ENCODE measurements at places on chromosomes 7 and 10.

GRCh38 chr10:68598978-68599770 lies 39.0 kb downstream of the TET1 start:
- DNase-seq: no peak

DNA sequence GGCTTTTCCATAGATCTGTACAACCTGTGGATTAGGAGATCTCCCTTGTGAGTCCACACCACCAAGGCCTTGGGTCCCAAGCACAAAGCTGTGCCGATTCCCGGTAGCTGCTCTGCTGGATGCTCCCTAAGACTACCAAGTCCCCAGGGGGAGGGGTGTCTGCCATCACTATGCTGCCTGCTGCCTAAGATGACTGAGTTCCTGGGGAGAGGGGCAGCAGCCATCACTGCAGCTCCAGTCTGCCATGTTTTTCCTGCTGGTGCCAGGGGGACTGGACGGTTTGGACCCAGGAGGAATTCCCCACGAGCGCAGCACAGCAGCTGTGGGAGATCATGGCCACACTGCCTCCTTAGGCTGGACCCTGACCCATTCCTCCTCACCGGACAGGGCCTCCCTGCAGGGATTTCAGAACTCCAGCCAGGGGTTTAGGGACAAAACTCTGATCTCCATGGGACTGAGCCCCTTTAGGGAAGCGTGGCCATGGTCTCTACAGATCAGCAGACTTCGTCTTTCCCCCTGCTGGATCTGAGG lies 1049.8 kb downstream of the SORCS1 start:
- no peak for DNase-seq

GRCh38 chr7:4009211-4010060 lies 672.7 kb upstream of the FOXK1 start:
- no peak for DNase-seq

GRCh38 chr10:108597657-108598319 lies 1325.5 kb downstream of the XPNPEP1 start:
- DNase-seq: no peak

GRCh38 chr7:158527038-158527437 lies 60.6 kb downstream of the PTPRN2 start:
- DNase-seq: no peak

DNA sequence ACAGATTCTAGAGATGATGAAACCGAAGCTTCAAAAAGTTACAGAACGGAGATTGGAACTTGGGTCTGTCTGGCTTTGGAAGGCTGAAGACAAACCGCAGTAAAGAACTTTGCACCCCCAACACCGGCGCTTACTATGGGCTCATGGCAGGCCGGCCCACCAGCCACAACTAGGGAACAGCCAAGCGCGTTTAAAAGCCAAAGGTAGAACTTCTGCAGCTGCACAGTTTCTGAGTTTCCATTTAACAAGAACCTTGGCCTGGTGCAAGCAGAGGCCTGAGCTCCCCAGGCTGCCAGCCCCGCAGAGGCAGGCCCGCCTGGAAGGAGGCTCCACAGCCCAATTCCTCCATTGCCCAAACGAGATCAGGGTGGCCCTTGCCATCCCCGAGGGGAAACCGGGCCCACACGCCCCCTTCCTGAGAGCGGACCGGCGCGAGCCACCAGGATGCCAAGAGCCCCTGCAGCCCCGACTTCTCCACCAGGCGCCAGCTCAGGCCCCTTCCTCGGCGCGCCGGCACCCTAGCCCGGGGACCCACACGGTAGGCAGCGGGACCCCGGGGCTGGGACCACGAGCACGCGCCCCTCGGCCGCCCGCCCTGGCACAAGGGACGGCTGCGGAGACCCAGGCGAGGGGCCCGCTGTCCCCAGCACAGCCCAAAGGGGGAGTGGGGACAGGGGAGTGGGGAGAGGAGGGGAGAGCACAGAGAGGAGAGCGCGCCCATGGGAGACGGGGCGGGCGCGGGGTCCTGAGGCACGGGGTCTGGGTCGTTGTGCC lies 566 bp downstream of the MAD1L1 start:
- peak; percentile 69 for DNase-seq

DNA sequence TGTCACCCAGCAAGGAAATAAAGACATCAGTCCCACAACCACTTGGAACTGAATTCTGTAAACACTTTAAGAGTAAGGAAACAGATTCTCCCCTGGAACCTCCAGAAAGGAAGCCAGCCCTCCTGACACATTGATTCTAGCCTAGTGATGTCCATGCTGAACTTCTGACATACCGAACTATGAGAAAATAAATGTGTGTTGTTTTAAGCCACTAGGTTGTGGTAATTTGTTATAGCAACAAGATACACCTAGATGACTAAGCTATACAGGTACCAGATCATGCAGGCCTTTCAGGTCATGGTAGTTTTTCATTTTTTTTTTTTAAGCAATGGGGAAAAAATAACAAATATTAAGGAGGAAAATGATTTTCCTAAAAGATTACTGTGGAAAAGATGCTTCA lies 37.6 kb upstream of the LRRTM3 start:
- no peak for DNase-seq
